ENCODE measurements at places on chromosomes 3 and 15.

DNA sequence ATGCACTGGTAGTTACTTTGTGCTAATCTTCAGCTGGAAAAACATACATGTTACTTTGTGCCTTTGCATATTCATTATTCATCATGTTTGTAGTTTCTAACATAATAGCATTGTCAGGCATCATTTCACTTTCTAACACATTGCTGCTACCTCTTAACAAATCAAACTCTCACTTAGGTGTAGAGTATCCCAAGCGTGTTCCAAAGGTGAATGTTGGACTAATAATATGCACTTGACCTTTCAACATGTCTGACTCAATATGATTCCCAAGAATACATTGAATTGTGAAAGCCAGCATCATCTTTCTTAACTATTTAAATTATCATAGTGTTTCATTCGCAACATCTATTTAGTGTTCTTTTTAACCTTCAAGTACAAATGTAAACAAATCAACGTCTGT is 211.6 kb downstream of the BBX start:
- H3K36me3 ChIP-seq, result peaks cover 11% of the 10 kb centered on the region
- DNase-seq, result no peak
- H3K27ac ChIP-seq, result no peak overlapping the region
- no peaks in the 10 kb centered on the region for H3K27me3 ChIP-seq

GRCh38 chr3:52535411-52536111 is 844 bp upstream of the UQCC5 start:
- peaks cover 29% of the 10 kb centered on the region for H3K4me1 ChIP-seq
- H3K36me3 ChIP-seq, result peaks cover 14% of the 10 kb centered on the region
- H3K27ac ChIP-seq, result peak overlapping the region; percentile 57
- peak overlapping the region; percentile 94 for H3K4me3 ChIP-seq

GRCh38 chr15:98018761-98019351 is 58.4 kb downstream of the ARRDC4 start:
- H3K36me3 ChIP-seq, result no peaks in the 10 kb centered on the region
- H3K4me3 ChIP-seq, result no peak overlapping the region
- DNase-seq, result no peak
- H3K4me1 ChIP-seq, result no peaks in the 10 kb centered on the region
- H3K27ac ChIP-seq, result no peak overlapping the region
- peaks cover 2% of the 10 kb centered on the region for H3K27me3 ChIP-seq

DNA sequence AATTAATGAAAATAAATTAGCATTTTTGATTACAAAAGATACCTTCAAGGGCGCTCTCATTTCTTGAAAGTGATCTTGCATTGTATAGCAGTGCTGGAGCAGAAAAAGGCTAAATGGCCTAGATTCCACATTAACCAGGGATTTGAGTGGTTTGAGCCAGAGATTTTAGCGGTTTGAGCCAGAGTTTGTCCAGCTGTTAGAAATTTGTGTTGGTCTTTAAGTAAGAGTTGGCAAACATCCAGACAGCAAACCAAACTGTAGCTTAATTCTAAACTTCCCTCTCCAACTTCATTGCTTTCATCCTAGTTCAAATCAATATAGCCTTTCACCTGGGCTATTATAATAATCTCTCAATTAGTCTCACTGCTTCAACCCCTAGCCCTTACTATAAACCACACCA is 351.7 kb downstream of the IGSF11 start:
- H3K27me3 ChIP-seq, result peaks cover 3% of the 10 kb centered on the region
- H3K27ac ChIP-seq, result no peak overlapping the region
- DNase-seq, result no peak
- H3K36me3 ChIP-seq, result no peaks in the 10 kb centered on the region

- peaks cover 14% of the 10 kb centered on the region for H3K36me3 ChIP-seq
- no peak for DNase-seq
- H3K27me3 ChIP-seq, result no peaks in the 10 kb centered on the region
- H3K27ac ChIP-seq, result no peak overlapping the region
- no peaks in the 10 kb centered on the region for H3K4me1 ChIP-seq
- H3K4me3 ChIP-seq, result no peak overlapping the region
Observed at GRCh38 chr3:14672588-14672987, 2.4 kb upstream of the C3orf20 start.

DNA sequence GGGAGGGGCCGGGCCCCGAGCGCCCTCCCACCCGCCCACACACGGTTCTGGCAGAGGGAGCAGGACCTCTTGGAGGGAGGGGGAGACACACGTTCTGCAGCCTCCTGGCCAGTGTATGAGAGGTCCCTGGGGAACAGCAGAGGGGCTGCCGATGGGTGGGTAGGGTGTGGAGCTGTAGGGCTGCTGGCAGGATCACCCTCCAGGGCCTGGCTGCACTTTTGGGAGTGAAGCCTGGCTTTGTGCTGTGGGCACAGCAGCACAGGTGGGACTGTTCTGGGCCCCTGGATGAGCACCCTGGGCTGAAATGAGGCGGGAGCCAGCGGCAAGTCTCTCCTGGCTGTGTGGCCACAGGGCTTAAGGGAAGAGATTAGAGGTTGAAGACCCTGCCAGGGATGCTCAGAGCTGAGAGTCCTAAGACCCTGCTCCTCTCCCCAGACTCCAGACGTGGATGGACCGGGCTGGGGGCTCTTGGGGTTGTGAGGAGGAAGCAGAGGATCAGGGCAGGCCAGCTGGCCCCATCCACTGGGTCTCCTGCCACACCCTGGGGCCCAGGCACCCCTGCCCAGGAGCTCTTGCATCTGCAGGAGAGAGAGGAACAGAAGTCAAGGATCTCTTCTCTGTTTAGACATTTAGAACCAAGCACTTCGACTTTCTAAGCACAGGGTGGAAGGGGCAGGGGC is 45.2 kb downstream of the RGMA start:
- DNase-seq, result no peak
- no peak overlapping the region for H3K4me3 ChIP-seq

Measured in activated naive CD8-positive, alpha-beta T cell treated with anti-CD3 and anti-CD28 coated beads, Interleukin-2, amount 10 ng/mL, durations not matched to agents 7 days and 5 days (primary cell).